RWPE1 (cell line): ENCODE measurements at places on chromosomes 3 and 15.

DNA sequence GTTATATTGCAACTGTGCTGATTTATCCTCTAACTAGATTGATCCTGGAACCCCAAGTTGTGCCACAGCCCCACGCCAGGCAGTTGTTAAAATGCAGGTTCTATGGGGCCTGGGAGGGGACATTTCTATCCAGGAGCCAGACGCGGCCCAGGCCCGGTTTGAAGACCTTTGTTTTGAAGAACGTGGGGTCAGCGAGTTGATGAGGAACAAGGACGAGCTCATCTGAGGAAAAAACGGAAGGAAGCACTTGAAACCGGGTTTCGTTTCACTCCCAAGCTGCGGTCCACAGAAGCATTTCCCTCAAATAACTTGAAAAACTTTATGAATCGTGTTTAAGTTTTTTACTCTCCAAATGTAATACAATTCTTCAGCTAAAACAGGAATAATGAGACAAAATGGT lies 76.4 kb downstream of the CHSY1 start:
- DNase-seq = no peak

- no peak for DNase-seq
These were observed 56.4 kb downstream of the PRKCI start for GRCh38 chr3:170278627-170279026.

DNA sequence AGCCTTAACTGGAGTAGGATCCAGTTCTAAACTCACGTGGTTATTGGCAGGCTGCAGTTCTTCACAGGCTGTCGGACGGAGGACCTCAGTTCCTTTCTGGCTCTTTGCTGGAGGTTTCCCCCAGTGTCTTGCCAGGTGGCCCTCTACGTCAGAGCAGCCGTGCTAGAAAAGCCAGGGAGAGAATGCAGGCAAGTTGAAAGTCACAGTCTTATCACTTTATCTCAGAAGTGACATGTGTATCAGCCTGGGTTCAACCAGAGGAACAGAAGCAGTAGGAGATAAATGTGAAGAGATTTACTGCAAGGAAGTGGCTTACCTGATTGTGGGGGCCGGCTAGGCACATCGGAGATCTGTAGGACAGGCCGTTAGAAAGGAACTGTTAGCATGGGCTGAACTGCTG lies 125.3 kb upstream of the BNIP2 start:
- DNase-seq = no peak

DNA sequence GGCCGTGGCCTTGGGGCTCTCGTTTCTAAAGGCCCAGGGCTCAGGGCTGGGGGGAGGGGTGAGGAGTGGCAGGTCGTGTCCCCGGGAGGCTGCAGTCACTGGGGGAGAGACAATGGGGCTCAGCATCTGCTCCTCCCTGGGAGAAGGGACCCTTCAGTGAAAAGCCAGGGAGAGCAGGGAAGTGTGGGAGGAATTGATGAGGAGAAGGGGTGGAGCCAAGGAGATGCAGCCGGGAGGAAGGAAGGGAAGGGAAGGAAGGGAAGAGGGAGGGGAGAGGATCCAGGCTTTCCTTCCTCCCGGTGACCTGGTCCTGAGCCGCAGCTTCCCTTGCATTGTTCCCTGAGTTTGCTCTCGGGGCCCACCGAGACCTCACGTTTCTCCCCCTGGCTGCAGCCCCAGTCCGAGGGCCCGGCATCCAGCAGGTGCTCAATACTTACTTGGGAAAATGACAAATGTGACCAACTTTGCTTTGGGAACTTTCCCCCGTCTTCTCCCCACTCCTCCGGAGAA lies 1.4 kb upstream of the ZNF710 start:
- no peak for DNase-seq

- no peak for DNase-seq
These were observed 27.8 kb downstream of the CA12 start for GRCh38 chr15:63353887-63354286.
